CD4-positive, alpha-beta T cell treated with Interleukin-4 for 4 hours (primary cell): ENCODE measurements at places on chromosomes 5 and 9.

- no peak for DNase-seq
Observed at GRCh38 chr5:11719888-11720481, 184.3 kb downstream of the CTNND2 start.

GRCh38 chr5:68194386-68194785, 21.2 kb upstream of the PIK3R1 start:
- no peak for DNase-seq

- DNase-seq, result no peak
Observed at GRCh38 chr9:36597412-36598178, 24.9 kb downstream of the MELK start.

DNA sequence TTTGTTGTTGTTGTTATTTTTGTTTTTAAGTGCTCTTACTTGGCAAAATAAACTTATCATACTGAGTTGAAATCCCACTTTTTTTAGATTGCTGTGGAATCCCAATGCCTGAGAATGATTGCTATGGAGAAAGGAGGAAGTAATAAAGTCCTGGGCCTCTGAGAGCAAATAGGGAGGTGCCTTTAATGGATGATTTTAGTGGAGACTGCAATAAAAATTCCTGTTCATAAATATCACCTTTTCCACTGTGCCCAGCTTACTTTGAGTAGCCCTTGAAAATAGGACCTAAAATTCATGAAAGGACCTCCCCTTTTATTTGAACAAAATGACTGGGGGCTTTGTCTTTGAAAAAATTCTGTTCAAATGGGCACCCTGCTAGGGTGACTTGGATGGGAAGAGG, 21.8 kb upstream of the ANKH start:
- no peak for DNase-seq

GRCh38 chr9:124297551-124297901, 39.8 kb downstream of the NEK6 start:
- DNase-seq, result no peak

DNA sequence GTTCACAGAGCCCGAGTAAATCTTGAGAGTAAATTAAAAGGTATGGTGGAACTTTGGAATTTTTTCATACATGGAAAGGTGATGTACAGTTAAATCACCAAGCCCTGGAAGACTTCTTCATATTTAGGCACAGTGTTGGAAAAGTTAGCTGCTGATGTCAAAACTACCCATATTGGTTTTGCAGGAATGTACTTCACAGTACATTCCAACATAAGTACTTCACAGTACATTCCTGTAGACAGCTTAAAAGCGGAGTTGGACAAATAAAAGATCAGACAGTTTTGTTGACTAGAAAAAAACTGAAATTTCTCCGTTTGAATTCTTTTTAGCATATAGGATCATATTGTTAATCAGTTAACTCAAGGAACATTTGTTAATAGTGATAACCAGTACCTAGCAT, 1.8 kb downstream of the RANBP17 start:
- no peak for DNase-seq

DNA sequence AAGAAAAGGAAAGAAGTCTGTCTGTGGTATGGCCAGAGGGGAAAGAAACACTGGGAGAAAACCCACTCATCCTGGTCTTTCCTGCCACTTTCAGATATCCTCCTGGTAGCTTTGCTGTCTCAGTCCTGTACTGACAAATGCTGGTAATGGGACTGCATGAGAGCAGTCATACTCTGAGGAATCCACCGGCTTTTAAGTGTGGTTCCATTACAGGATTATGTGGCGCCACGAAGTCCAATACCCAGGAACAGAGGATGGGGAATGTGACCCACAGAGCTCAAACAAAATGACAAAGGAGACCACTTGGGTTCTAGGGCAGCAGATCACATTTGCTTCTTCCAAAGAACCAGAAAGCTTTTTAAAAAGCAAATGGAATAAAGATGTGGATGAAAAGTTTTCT, 26.3 kb upstream of the FBP1 start:
- no peak for DNase-seq

GRCh38 chr9:86732514-86733171, 214.7 kb downstream of the GAS1 start:
- DNase-seq, result no peak

DNA sequence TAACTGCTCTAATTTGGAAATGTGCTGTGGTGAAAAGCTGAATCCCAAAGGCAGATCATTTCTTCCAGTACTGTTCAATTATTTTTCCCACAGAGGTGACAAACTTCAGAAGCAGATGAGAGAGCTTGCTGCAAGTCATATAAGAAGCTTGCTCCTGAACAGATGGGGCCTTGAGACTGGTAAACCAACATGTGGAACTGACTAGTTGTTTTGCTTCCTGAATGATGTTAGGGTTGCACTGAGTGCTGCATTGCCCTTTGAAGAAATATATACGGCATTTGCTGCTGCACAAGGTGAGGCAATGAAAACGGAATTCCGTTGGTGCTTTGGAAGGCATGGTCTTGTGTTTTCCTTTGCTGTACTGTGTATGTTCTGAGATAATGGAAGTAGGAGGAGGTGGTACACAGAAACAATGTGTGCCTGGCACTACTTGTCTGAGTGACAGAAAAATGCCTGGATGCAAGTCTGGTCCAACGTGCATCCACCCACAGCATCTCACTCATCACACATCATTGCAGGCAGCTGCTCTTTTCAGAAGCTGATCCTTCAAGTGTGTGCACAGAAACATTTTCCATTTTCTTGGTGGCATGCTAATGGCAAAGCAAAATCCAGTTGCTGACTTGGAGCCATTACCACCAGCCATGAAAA, 76.9 kb downstream of the ANKH start:
- DNase-seq, result no peak

DNA sequence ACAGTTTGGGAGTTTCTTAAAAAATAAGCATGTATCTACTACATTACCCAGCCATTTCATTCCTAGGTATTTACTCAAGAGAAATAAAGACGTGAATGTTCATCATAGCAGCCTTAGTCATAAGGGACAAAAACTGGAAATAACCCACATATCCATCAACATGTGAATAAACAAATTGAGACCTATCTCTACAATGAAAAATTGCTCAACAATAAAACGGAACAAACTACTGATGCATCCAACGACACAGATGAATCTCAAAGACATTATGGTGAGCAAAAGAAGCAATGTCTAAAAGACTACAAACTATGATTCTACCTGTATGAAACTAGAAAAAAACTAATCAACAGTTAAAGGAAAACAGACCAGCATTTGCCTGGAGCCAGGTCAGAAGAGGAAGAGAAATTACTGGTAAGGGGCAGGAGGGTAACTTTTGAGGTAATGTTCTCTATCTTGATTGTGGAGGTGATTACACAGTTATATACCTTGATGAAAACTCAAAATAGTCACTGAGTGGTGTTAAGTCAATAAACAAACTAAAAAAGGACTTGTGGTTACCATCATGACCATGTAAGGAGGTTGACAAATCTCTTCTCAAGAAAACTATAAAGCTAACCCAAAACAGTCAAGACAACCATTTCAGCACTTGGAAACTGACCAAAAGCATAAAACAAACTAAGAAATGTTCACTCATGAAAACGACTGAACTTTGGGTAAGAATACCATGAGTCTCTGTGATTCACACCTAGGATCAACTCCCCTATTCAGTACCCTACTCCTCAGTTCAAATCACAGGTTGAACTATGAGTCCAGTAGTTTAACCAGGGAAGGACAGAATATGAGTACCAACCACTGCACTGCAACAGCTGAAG, 10.4 kb downstream of the UIMC1 start:
- DNase-seq, result peak; percentile 47

- DNase-seq, result peak; percentile 61
Observed at GRCh38 chr9:133709015-133709611, 29.0 kb downstream of the SARDH start.

- DNase-seq, result no peak
Observed at GRCh38 chr5:90144625-90145327, 264.8 kb downstream of the CETN3 start.

GRCh38 chr5:106116682-106117081, 1554.1 kb downstream of the EFNA5 start:
- DNase-seq, result no peak

- DNase-seq, result no peak
Observed at GRCh38 chr5:13957032-13957645, 12.7 kb upstream of the DNAH5 start.

DNA sequence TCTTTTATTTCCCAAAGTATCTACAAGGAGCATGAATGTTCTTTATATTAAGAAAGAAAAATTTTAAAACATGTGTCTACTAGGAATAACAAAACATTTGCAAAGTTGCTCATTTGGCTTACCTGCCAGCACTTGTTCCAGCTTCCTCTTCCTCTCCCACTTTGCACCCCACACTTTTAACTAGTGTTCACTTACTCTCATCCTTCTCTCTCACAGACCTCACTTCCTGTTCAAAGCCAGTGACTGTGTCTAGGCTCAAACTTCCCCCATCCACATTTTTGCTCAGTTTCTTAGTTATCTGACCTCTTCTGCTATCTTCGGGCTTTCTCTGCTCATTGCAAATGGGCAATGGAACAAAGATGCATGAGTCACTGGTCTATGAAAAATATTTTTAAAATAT, 512.2 kb upstream of the ZNF462 start:
- DNase-seq, result no peak

DNA sequence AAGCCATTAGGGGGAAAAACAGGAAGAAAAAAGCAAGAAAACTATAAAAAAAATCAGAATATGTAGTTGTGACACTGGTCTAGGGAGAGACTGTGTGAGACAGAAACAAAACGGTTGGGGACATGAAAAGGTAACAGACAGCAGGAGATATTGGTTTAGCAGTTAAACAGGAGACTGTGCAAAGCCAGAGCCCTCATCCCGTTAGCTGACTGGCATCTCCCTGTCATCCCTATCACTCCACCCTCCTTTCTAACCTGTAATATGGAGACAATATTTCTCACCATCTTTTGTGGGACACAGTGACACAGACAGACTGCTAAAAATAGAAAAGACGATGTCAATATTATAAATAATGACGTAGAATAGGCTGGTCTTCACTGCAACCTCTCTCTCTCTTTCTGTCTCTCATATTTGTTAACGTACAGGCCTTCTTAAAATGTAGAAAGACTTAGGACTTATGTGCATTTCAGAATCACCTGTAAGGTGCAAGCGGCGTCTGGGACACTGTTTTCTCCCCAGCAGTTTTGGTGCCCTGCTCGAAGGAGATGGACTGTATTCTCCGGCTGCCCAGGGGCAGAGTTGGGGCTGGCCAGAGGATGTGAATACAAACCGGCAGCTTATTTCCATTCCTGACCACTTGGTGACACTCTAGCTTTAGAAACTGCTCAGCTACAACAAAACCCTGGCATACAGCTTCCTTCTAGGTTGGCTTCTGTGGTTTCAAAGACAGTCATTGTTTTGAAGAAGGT, 190.6 kb downstream of the MAT2B start:
- peak; percentile 3 for DNase-seq

- DNase-seq, result peak; percentile 61
Observed at GRCh38 chr9:14322211-14323082, 8.5 kb upstream of the NFIB start.

GRCh38 chr5:68354315-68354714, 138.8 kb downstream of the PIK3R1 start:
- DNase-seq, result no peak

- DNase-seq, result no peak
Observed at GRCh38 chr9:136260521-136260920, 14.9 kb upstream of the QSOX2 start.

- DNase-seq, result peak; percentile 71
Observed at GRCh38 chr9:129584136-129584535, 36.8 kb downstream of the C9orf50 start.

- no peak for DNase-seq
Observed at GRCh38 chr5:5454391-5454790, 31.9 kb downstream of the ICE1 start.

GRCh38 chr5:55650386-55650785, 61.7 kb downstream of the SLC38A9 start:
- peak; percentile 21 for DNase-seq

- no peak for DNase-seq
Observed at GRCh38 chr9:88947581-88948573, 43.4 kb upstream of the S1PR3 start.

GRCh38 chr5:102231693-102232619, 64.1 kb downstream of the SLCO4C1 start:
- DNase-seq, result no peak

DNA sequence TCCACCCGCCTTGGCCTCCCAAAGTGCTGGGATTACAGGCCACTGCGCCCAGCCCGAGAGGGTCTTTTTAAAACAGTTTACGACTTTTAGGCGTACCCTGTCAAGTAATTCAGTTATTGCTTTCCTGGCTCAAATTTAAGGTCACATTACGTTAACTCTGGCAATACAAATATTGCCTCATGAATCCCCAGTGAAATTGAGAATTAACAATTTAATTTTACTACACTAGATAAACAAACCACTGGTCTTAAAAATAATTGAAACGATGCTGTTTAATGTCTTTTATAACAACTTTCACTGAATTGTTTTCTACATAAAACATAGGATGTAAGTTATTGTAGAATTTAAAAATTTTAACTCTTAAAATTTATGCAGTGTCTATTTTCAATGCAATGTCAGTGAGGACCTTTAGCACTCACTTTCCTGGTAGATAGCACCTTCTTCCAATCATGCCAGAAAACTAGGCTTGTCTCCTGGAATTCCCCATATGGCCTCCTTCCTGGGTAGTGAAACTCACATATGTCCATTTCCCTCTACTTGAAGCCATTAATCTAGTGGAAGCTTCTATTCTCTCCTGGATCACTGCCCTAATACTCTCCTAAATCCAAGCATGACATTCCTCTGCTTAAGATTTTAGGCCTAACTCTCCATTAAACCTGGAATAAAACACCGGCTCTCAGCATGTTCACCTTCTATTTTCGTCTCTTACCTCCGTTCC, 13.5 kb downstream of the BASP1 start:
- no peak for DNase-seq

DNA sequence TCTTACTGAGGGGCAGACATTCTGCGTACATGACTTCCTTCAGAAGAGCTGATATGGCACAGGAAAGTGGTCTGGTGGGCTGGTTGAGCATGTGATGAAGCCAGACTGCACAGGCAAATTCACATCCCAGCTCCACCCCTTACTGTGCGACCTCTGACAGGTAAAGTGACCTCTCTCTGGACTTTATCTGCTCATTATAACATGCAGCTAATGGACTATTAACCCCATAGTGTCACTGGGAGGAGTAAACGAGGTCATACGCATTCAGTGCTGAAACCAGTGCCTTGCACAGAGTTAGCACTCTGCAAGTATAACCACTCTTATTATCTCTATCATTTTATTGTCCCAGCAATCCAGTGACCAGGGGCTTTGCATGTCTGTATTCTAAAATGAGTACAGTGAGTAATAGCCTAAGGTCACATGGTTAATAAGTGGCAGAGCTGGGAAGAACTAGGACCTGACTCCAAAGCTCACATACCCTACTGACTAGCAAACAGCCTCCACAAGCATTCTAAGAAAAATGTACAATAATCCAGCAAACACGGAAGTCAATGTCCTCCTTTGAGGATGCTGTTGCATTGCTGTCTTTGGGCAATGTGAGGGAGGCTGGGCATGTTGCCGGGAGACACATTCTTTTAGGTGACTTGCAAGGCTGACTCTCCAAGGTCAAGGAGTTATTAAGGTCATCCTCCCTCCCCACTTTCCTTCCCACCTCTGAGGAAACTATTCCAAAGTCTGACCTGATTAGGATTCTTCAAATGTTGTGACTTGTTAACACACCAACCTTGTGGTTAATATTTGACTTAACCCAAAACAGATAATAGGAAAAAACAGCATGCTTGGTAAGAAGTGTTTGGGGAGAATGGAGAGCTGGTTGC, 19.0 kb downstream of the GLRX start:
- DNase-seq, result no peak

- DNase-seq, result no peak
Observed at GRCh38 chr9:132547436-132547835, 35.0 kb upstream of the BARHL1 start.

GRCh38 chr9:76215066-76215465, 179.2 kb downstream of the RFK start:
- DNase-seq, result no peak

GRCh38 chr9:110526426-110526825, 53.1 kb downstream of the SVEP1 start:
- DNase-seq, result no peak
